ENCODE measurements at places on chromosomes 2 and 18.

GRCh38 chr2:15448250-15448839 is 112.8 kb downstream of the NBAS start:
- DNase-seq: no peak

- no peak for DNase-seq
Measured at GRCh38 chr18:24228667-24229041, 89.8 kb downstream of the CABYR start.

DNA sequence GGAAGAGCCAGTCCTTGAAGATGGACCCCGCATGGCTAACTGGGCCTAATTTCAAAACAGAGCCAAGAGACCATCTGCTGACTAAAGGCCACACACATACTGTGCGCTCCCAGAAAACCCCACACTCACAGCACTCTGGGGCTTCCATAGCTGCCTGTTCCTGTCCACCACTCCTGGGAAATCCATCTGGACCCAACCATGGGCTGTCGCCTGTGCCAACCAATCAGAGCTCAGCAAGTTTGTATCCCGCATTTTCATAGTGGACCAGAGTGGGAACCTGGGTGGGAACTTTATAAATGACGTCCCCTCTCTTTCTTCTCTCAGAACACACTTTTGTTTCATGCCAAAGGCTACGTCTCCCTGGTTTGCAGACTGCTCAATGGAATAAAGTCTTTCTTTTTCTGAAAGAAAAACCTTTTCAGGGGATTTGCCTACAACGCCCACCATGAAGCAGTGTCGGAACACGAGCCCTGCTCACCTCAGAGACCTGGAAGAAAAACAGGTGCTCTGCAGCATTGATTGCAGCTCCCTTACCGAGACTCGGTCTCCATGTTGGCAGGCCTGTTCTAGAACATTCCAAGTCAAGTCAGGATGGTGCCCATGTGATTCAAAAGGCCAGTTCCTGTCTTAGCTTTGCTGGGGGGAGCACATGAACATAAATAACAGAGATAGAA is 137.2 kb upstream of the GPC1 start:
- no peak for DNase-seq

GRCh38 chr2:41495050-41495449 is 552.8 kb upstream of the PKDCC start:
- DNase-seq: no peak

- DNase-seq: no peak
Measured at GRCh38 chr18:58209326-58209725, 165.3 kb downstream of the NEDD4L start.

- DNase-seq: no peak
Measured at GRCh38 chr2:15311201-15311907, 249.8 kb downstream of the NBAS start.

GRCh38 chr2:10273215-10274175 is 29.2 kb upstream of the HPCAL1 start:
- DNase-seq: no peak

- DNase-seq: no peak
Measured at GRCh38 chr18:69755041-69755440, 192.6 kb downstream of the CD226 start.

- no peak for DNase-seq
Measured at GRCh38 chr2:136121204-136121910, 3.4 kb upstream of the CXCR4 start.

DNA sequence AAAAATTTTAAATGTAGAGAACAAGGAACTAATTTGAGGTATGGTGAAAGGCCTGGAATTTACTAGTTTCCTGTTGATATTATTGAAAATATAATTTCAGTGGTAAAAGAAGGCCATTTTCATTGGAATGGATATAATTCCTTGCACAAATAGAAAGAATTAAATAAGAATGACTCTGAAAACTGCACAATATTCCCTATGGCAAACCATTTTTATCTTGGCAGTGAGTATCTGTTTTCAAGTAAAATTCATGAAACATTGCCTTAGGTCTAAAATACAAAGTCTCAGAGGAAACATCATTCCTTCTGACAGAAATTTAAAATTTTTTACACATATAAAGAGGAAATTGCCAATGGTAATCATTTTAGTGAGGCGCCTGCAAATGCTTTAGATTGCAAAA is 1468.3 kb downstream of the LRP1B start:
- DNase-seq: no peak

- DNase-seq: no peak
Measured at GRCh38 chr2:105494683-105495425, 96.0 kb upstream of the FHL2 start.

GRCh38 chr2:240933966-240934700 is 28.0 kb downstream of the CROCC2 start:
- DNase-seq: no peak

- DNase-seq: no peak
Measured at GRCh38 chr2:75416420-75417342, 144.1 kb downstream of the EVA1A start.

DNA sequence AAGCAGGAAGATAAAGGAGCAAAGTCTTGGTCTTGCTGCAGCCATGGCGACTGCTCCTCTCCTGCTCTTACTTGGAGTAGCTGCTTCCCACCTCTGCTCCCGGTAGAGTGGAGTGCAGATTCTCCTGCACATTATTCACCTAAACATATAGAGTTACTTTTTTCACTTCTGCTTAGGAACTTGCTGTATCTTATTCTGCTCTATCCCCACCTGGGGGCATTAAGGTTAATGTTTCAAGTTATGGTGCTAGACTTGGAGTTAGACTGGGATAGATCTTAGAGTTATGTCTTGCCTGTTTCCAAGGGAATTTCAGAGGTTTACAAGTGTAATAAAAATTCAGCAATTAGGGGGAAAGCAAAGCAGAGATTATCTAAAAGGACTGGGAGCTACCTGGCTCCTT is 144.2 kb downstream of the SETBP1 start:
- no peak for DNase-seq

DNA sequence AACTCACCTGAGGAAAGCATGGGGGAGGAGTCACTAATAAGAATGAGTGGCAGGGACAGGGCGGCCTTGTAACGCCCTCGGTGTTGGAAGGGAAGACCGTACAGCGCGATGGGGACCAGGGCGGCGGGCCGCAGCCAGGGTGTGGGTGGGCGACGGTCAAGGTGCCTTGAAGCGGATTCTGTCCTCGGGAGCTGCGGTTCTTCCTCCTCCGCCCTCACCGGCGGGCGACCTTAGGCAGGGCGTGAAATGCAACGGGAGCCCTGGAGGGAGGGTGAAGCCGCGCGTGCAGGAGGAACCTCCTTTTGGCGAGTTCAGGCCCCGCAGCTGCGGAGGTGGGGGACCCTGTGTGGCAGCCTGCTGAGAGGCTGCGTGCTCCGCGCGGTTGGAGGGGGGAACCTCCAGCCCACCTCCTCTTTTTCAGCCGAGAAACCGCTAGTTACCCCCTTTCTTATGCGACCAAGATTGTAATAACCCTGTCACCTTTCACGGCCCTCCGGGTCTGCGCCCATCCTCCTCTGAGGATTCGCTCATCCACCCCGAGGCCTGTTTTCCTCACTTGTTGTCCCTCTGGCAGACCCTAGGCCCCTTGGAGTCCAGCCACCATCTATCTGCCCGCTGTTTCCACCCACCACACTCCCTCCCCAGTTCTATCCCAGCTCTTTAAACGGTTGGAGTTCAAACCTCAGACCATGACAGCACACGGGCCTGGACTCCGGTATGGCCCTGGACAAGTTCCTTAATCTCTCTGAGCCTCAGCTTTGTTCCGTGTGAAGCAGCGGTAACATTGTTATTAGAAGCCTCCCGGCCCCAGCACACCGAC is 823 bp upstream of the RNU2-63P start:
- DNase-seq: peak; percentile 65

DNA sequence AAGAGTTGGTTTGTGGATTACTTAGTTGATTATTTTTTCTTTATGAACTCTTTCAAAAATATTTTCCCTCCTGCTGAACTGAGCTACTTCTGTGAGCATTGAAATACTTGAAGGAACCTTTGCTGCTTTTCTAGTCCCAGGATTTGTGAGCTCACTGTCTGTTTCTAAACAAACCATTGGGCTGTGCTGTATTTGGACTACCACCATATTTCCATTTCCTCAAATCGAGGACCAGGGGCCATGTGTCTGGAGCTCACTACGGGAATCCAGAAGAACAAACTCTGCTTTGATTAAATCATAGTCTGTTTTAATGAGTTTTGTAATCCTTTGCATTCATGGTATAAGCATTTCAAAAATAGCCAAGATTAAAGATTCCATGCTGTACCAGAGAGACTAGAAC is 1.3 kb downstream of the MRPL33 start:
- DNase-seq: no peak

DNA sequence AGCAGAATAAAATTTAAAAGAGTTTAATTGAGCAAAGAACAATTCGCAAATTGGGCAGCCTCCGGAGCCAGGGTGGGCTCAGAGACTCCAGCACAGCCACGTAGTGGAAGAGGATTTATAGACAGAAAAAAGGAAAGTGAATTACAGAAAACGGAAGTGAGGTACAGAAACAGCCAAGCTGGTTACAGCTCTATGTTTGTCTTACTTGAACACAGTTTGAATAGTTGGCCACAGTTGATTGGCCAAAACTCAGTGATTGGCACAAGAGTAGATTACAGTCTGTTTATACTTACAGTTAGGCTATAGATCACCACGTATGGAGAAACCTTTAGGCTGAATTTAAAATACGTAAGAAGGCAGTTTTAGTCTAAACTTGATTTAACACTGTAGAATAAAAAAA is 78.8 kb upstream of the NEDD4L start:
- DNase-seq: no peak

DNA sequence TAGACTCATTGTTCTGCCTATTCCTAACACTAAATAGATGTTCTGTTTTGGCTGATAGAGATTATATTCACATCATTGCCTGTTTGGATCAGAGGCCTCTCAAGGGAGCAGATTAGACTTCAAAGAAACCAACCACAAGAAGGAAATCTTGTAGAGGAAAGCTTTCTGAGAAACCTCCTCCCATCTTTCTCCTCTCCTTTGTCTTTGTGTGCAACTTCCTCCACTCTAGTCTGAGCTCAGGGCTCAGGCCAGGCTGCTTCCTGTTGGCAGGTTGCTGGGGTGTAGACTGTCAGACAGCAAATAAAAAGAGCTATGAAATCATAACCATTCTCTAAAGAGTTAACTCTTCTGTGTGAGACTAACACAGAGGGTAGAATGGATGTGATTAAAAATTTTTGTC is 113.0 kb downstream of the TGFA start:
- DNase-seq: no peak

DNA sequence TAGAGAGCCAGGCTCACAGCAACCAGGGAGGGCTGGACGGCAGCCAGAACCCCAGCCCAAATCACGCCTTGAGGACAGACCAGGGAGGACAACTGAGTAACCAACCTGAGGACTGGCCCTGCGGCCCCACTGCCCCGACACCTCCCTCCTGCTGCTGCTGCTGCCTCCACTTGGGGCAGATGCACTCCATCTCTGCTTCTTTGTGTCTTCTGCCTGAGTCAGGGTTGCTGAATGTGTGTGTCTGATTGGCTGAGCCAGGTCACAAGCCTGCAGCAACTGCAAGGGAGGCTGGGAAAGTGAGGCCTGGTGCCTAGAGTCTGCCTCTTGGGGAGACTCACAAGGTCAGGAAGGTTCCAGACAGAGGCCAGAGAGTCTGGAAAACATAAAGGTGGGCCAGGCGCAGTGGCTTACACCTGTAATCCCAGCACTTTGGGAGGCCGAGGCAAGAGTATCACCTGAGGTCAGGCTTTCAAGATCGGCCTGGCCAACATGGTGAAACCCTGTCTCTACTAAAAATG is 83.4 kb downstream of the ZFP36L2 start:
- DNase-seq: no peak

GRCh38 chr2:167069855-167070254 is 181.6 kb downstream of the XIRP2 start:
- DNase-seq: no peak

DNA sequence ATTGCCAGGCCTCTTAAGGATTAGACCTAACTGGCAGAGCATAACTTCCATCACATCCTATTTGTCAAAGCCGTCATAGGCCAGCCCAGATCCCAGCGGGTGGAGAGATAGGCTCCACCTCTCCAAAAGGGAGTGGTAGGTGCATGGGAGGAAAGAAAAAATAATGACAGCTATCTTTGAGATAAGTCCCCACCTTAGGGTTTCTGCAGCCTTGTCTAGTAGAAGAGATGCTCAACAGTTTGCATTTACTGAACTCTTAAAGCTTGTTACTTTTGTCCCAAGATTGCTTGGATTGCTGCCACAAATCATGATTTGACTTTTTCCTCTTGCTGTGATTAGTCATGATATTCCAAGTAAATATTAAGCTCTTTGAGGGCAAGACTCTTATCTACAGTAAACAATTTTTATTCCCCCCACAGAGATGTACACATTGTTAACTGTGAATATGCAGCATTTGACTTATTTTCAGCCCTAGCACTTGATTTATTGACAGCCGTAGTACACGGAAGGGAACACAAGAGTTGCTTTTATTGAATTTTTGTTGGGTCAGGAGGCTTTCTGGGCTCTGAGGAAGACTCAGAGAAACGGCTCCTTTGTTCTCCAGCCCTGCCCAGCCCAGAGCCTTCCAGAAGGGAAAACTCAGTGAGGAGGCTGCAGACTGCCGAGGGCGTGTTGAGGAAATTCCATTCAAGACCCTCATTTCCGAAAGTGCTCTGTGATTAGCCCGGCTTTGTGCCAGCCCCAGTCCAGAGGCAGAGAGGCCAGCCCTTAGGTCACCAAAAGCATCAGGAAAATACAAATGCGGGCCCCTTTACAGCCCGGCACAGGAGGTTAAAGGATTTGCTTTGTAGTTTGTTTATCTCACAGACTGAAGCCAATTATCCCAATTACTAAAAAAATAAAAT is 75.5 kb upstream of the ZNF532 start:
- DNase-seq: no peak

DNA sequence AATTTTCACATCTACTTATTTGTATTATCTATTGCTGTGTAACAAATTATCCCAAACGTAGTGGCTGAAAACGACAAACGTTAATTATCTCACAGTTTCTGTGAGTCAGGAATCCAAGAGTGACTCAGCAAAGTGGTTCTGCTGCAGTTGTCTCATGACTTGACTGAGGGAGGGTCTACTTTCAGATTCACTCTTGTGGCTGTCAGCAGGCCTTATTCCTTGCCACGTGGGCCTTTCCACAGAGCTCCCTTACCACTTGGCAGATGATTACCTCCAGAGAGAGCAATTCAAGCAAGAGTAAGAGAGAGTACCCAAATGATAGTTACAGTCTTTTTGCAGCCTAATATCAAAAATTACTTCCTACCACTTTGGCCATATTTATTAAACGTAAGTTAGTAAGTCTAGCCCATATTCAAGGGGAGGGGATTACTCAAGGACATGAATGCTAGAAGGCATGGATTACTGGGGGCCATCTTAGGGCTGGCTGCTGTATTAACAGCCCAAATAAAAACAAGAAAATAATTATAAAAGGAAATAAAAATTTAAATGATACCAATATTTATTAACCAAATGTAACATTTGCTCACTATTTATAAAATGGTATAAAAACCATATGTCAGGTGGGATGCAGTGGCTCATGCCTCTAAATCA is 48.7 kb upstream of the NBEAL1 start:
- DNase-seq: no peak

GRCh38 chr2:68193787-68194372 is 36.2 kb downstream of the PNO1 start:
- DNase-seq: no peak
